ENCODE measurements at places on chromosomes 5 and 9.

GRCh38 chr5:126464016-126464415, 40.8 kb downstream of the GRAMD2B start:
- DNase-seq, result no peak

DNA sequence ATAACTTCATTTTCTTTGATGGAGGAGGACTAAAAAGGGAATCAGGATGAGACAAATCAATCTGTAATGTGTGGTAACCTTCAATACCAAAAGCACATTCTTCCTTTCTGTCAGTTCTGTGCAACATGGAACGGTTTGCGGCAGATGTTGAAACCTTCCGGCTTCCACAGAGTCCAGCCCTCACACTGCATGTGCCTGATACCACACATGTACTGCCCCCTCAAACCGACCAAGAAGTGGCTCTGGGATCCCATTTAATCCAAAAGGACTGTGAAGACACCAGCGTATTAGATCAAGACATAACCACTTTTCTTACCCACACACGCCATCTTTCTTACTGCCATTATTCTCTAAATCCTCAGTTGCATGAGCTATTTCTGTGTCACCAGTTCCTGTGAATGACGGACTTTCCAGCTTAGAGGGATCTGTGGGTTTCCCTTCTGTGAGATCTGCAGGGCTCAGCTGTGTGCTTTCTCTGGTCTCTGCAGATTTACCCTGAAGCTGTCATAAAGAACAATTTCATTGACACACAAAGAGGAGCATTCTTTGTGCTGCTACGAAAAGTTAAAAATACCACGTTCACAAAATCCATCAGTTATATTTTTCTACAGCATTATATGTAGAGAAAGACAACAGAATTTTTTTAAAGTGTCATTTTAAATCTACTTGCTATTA, 25.8 kb downstream of the NSUN2 start:
- no peak for DNase-seq

DNA sequence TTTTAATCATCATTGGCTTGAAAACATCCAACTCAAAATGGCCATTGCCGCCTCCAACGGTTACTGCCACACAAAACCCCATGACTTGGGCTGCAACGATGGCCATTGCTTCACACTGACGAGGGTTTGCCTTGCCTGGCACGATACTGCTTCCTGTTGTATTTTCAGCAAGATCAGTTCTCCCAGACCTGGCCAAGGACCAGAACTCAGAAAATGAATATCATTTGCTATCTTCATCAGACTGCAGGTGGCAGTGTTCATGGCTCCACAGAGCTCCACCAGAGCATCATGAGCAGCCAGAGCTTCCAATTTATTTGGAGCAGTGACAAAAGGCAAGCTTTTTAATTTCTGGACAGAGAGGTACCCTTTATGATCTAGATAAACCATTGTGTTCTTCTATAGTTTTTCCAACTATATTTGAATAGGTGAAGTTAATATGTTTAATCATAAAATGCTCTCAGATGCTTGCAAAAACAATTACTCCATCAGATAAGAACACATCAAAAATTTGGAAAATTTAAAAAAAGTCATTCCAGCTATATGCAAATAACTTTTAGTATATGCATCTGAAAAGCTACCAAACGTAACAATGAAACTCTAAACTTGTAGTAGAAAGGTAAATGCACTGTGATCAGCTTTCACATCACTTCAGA, 10.4 kb downstream of the AMACR start:
- DNase-seq, result peak; percentile 29

GRCh38 chr9:95907794-95908193, 32.3 kb downstream of the ERCC6L2 start:
- DNase-seq, result no peak

DNA sequence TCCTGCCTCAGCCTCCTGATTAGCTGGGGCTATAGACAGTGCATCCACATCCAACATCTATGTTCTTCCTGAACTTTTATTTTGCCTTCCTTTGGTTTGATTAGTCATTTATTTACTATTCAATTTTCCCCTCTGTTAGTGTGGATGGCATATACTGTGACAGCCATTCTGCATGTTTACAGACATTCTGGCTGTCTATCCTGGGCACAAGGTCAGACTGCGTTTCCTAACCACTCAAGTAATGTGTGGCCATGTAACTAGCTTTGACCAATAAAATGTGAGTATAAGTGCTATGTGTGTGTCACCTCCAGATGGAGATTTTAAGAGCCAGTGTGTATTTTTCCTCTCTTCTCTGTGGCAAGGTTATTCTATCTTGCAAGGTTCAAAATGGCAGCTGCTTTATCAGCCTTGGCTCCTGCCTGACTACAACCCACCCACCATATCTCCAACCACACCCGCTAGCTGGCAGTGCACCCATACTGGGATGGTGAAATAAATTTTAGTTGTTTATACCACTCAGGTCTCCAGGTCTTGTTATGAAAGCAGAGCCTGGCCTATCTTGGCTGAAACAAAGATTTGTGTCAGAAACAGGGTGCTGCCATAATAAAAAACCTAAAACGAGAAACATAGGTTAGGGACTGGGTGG, 32.2 kb downstream of the PDE6A start:
- DNase-seq, result no peak

DNA sequence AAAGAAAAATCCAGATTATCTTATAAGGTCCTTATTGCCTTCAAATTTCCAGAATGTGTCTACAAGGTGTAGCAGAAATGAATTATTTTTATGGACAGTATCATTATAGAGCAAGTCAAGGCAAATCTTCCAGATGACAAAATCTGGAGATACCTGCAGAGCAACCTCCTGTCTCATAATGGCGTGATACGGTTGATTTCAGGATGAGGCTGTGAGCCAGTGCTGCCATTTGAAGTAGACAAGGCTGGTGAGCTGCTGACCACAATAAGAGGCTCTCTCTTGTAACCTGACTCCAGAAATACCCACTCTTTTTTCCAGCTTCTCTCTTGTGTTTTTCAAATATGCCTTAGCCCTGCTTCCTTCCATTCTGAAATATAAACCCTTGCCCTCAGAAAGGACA, 108.2 kb downstream of the HTR1A start:
- no peak for DNase-seq

DNA sequence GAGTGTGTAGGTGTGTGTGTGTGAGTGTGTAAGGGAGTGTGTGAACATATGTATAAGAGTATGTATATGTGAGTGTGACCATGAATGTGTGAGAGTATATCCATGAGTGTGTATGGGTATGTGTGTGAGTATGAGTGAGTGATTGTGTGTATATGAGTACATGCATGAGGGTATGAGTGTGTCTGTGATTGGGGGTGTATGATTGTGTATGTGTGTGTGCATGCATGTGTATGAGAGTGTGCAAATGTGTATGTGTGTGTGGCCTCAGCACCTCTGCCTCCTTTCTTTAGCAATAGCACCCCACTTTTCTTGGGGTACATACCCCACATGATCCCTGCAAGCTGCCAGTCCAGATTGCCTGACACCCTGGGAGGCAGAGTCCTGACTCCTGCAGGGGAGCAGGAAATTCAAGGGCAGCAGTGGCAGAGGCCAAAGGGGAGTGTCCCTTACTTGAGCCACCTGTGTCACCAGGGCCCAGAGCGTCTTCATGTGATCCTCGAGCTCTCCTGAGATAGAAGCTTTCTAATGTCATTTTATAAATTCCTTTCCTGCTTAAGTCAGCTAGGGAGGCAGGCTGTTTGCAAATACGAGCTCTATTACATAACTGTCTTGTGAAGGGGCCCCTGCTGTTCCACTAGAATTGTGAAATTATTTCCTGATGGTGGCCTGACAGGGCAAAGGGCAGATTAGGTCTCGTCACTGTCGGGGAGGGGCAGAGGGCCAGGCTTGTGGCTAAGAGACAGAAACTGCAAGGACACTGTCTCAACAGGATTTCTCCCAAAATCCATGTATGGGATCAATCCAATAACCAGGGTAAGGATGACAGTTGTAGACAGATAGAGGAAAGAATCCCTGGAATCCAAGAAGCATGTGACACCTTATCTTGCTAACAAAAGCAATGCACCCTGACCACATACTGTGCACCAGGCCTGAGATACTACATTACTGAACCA, 389.1 kb downstream of the GADD45G start:
- peak; percentile 28 for DNase-seq

DNA sequence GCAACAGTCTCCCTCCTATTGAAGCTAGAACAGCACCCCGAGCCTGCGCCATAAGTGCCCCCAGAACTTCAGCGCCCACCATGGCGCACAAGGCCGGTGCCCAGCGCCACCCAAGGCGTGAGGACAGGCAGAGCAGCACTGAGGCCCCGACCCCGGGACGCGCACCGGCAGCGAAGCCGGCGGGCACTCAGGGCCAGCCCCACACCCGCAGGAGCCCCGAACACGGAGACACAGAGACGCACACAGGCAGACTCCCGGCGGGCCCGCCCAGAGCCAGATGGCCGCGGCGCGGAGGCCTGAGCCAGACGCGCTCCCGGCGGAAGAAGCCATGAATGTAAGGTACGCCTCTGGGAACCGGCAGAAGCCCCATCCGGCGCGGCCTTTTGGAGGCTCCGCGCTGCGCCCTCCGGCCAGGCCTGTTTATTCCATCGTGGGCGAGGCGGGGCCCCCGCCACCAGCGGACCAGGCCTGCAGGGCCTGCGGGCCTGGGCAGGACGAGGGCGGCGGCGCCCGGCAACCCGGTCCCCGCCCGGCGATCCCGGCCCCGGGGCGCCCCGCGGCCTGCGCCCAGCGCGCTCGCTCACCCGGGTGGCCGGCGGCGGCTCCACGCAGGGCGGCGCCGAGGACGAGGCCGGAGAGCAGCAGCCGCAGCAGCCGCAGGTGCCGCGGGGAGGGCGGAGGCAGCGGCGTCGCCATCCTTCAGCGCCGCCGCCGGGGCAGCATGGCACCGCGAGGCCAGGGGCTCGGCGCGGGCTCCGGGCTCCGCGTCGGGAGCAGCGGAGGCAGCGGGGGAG, 486 bp downstream of the NPDC1 start:
- no peak for DNase-seq

- no peak for DNase-seq
Observed at GRCh38 chr5:154117050-154117449, 73.5 kb upstream of the GALNT10 start.

DNA sequence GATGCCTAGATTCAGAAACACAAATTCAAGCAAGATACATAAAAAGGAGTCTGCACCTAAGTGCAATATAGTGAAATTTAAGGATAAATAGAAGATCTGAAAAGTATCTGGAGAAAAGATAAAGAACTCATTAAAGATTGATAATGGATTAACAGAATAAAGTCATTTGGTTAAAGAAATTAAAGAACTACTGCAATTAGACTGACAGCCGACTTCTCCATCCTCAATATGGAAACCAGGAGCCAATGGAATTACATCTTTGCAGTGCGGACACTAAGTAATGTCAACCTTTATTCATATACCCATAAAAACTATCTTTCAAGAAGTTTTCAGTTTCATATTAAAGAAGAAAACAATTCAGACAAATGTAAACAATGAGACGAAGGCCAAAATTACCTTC, 81.0 kb downstream of the MRPL36 start:
- no peak for DNase-seq

DNA sequence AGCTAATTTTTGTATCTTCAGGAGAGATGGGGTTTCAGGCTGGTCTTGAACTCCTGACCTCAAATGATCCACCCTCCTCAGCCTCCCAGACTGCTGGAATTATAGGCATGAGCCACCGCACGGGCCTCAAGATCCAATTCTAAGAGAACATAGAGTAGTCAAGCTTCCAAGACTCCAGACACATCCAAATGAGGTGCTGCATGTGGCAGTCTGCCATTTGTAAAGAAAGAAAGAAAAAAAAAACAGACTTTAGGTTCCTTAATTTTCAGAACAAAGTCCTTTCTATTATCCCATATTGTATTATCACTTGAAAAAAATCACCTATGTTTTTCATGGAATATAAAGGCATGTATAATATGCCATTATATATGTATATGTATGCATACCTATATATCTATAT, 2104.5 kb downstream of the MAT2B start:
- no peak for DNase-seq

- DNase-seq, result no peak
Observed at GRCh38 chr5:23994581-23995370, 487.4 kb downstream of the PRDM9 start.

- DNase-seq, result no peak
Observed at GRCh38 chr5:137286025-137286610, 213.0 kb downstream of the SPOCK1 start.

GRCh38 chr9:133071484-133072150, 9.8 kb downstream of the CEL start:
- DNase-seq, result no peak

GRCh38 chr9:83106263-83106662, 43.3 kb upstream of the RASEF start:
- no peak for DNase-seq

DNA sequence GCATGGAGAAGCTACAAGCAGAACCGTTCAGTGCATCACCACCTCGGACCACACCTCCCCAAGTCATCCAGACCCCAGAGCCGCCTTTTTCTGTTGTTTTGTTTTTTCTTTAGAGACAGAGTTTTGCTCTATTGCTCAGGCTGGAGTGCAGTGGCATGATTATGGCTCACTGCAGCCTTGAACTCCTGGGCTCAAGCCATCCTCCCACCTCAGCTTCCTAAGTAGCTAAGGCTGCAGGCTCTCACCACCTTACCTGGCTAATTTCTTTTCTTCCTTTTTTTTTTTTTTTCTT, 13.5 kb upstream of the SFXN1 start:
- DNase-seq, result no peak

DNA sequence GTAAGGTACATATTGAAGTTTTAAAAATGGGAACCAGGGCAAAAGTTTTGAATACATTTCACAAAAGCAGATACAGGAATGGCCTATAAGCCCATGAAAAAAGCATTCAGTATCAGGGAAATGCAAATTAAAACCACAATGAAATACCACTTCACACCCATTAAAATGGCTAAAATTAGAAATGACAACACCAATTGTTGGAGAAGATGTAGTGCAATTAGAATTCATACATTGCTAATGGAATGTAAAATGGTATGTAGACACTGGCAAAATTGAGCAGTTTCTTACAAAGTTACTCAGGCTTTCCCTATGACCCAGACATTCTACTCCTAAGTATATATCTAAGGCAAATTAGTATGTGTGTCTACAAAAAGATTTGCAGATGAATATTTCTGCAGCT, 34.2 kb downstream of the CDC14B start:
- no peak for DNase-seq

DNA sequence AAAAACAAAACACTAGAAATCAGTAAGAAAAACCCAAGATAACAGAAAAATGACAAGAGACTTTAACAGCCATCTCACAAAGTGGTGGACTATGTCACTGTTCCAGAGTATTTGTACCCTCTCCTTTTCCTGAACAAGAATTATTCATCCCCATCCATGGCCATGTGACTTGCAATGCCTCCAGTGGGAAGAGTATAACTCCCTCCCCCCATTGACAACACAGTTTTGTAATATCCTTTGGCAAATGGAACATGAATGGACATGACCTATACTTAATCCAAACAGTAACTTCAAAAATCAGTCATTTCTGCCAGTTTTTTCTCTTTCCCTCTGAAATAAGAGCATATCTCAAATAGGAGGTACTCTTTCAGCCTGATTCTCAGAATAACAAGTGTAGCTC, 33.9 kb downstream of the PTBP3 start:
- DNase-seq, result no peak
